Anterior cingulate cortex (tissue), 58 donors: ENCODE measurements at places on chromosomes 5 and 9.

- DNase-seq, result no peak
Observed at GRCh38 chr9:69600314-69601047, 71.7 kb downstream of the APBA1 start.

DNA sequence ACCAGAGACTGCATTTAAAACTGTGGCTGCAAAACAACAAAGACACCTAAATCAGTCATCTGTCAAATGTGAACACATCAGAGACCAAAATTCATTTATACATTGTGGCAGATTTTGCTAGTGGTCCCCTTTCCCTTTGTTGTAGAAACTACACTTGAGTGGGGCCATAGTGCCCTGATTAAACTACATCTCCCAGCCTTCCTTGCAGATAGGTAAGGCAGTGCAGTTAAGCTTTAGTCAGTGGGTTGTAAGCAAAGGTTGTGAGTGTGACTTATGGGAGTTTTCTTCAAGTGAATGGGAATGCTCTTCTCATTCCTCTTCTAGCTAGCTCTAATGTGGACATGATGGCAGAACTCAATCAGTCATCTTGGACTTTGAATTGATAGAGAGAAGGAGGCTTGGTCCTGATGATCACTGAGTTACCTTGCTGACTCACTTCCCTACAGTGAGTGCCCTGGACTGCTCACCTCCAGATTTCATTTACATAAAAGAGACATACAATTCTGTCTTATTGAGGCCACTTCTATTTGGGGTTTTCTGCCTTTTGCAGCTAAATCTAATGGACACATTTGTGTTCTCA, 35.2 kb upstream of the SPARC start:
- no peak for DNase-seq

DNA sequence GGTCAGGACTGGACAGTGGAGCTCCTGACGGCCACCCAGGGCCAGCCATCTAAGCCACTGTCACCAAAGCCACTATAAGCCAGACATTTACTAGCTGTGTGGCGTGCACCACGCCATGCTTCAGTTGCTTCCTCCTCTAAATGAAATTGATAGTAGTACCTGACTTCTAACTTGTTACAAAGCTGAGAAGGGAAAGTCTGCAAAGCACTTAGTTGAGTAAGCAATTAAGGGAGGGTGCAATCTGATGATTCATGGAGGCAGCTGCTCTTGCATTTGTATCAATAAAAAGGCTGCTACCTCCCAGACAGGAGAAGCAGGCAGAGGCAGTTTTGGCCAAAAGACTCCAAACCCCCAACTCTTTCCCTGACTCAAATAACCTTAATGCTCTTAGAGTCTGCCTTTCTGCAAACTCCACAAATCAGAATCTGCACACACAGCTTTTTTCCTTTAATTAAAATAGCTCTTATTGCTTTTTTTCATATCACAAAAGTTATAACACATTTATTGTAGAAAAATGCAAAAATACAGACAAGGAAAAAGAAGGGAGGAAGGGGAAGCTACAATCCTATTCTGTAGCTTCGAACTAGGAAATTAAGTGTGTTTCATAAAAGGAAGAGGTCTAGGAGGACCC, 19.3 kb upstream of the RAPGEF1 start:
- no peak for DNase-seq

GRCh38 chr5:107576155-107576554, 94.6 kb downstream of the EFNA5 start:
- DNase-seq, result no peak

DNA sequence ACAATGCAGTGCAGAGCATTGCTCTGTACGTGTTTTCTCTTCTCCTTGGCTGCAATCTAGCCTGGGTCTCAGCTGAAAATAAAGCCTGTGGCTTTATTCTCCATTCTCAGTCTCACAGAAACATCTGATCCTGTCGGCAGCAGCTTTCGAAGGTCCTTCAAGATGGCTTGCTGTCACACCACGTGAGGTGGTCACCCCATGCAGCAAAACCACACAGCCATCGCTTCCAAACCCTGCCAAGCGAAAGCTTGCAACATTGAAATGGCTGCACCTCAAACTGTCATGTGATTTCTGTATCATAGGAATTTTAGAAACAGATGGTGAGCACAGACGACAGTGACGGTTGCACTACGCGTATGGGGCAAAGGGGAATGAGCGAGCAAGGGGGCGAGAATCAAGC, 98.5 kb upstream of the SMARCA2 start:
- no peak for DNase-seq
